GM12891 (cell line): ENCODE measurements at places on chromosomes 2 and 18.

DNA sequence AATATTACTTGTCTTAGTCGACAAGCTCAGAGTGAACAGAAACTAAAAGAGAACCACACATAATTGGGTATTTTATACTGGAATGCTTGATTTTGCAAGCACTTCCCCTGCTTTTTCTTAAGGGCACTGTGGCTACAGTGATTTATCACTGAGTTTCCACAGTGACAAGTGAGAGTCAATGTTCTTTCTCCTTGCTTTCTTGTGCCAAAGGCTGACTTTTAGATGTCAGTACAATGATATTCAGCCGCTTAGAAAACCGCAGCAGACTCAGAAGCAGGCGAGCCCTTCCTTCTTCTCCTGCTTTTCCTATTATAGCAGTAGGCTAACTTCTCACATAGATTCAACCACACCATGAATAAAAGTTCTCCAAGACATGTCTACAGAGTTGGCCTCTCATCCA is 1603.6 kb upstream of the NXPH2 start:
- no peak for DNase-seq

GRCh38 chr2:141109633-141110032 is 1021.2 kb downstream of the LRP1B start:
- DNase-seq = no peak

DNA sequence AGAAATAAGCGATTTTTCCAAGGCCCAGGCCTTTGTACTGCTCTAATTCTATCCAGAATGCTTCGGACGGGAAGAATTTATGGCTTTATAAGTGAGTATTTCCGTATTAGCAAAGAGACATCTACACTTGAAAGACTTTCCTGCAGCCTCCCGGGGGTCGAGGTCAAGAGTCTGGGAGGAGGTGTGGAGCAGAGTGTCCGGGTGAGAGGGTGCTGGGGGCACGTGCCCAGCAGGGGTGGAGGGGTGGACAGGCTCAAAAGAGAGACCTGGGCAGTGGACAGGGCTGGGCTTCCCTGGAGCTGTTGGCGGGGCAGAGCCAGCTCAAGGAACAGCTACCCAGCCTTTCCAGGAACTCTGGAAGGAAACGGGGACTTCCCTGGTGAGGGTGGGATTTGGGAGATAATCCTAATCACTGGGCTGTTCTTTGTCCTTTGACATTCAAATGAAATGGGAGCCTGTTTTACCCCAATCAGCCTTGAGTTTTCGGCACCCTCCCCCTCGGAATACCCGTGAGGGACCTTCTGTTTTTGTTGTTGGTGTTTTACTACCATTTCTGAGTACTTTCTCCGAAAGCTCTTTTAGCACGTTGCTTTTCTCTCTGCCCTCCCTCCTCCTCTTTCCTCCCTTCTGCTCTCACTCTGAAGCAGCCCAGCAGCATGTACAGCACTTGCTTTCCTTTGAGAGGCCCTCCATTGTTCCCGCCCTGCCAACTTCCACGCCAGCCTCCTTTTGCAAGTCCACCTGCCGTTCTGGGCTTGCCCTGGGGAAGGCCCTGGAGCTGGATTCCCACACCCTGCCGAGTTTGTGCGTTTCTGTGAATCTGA is 164.7 kb downstream of the AGAP1 start:
- no peak for DNase-seq

- DNase-seq = no peak
Observed at GRCh38 chr2:168810235-168810634, 7.8 kb downstream of the NOSTRIN start.

DNA sequence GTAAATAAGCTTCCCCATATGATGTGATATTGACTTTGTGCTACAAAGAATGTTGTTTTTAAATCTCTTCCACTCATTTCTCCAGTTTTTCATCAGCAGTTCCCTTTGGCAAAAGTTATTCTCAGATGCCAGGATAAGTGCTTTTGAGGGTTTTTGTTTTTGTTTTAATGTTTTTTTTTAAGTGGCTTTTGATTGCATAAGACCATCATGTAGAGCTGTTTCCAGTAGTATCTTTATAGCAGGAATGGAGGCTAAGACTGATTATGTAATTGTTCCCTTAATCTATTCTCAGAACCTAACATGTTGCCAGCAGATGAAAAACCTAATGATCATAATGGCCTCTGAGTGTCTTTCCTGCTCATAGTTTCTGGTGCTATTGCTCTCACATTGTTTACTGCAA is 77.9 kb downstream of the CABLES1 start:
- DNase-seq = no peak
